Activated CD8-positive, alpha-beta memory T cell treated with anti-CD3 and anti-CD28 coated beads, Interleukin-2, amount 10 ng/mL, durations not matched to agents 7 days and 5 days (primary cell): ENCODE measurements at places on chromosomes 7 and 10. TPM values are rescaled to one million over a fixed set of nuclear protein-coding genes. Genes with fewer than 3 reads are reported as not detected.
A peak's percentile ranks its signal among the peaks of the same experiment; 100 is the strongest.

DNA sequence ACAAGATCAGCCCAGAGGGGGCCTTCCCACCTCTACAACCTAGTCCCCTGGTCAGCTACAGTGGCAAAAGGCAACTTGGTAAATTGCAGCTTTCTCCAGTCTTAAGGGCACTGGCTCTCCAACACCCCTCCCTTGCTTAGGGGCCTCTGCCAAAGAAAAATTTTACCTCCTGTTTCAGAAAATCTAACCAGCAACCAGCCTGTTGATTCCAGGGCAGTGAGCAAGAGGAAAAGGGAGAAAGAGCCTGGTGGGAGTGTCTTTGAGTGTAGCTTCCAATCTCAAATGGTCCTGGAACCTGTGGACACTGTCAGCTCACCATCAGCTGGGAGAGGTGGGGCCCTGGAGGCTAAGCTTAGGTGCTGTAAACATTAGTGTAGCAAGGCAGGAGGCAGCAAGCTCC, 22.9 kb downstream of the ACTR1A start:
- DNase-seq, result no peak

GRCh38 chr7:14073543-14073942, 84.1 kb upstream of the ETV1 start:
- DNase-seq, result no peak

IDE gene
- total RNA-seq, result 25.9 TPM

DNA sequence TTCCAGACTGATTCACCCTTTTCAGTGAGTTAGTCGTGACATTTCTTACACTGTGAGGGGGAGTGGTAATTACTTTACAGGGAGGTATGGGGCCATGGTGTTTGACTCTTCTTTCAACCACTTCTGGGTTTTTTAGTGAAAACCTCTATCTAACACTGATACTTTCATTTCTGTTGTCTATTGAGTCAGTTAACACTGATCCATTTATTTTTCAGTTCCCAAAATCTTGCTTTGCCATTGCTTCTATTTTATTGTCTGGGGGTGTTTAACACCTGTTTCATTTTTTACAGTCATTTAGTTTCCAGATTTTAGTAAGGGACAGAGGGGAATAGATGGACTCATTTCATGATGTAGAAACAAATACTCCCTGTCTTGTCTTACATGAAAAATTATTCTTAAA, 61.5 kb downstream of the HELLS start:
- DNase-seq, result no peak

DNA sequence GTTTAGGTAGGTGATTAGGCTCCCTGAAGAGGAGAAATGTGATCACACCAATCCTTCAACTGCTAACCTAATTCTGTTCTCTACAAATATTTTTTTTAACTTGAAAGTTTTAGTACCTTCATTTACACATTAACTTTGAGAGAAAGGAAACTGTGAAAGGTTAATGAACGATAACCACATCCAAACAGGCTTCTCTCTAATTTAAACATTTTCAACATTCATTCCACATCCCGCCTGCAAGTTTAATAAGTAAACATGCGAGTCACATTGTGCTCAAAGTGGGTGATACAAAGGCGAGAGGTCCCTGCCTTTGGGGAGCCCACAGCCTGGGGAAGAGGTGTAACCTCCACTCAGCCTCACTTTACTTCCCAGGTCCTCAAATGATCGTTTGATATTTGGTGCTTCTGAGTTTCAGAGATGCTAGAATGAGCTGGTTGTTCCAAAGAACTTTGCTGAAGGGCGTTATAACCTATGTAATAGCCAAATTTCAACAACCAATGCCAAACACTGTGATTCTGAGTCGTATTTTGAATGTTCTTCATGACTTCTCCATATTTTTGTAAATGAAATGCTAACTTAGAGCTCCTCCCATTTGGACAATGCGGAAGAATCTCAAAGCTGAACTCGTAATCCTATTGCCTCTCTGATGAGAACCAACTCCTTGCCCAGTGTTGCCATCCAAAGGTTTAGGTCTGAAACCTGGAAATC, 47.5 kb downstream of the DENND2A start:
- DNase-seq, result no peak

GRM3 gene
- total RNA-seq, result not detected

DNA sequence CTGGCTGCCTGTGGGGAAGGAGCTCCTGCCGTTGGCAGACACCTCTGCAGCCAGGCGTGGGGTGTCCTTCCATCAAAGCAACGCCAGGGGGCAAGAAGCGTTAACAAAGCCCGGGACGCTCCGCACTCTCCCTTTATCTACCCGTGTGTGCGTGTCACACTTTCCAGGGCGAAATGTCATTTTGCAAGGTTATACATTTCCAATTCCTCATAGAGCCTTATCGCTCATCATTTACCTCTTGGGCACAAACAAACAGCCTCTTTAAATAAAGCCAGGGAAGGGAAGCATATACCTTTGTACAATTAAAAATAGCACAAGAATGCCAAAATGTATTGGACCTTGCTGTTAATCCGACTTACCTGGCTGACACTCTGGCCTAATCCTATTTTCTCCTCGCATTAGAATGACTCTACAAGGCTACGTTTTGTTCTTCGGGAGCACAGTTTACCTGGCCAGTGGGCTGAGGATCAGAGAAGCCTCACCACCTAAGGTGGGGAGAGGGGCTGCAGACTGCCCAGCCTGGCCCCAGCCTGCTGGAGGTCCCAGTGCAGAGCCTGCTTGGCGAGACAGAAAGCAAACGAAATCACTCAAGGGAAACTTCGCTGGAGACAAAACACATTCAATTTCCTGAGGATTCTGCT, 77.6 kb upstream of the EN2 start:
- peak; percentile 81 for DNase-seq

GRCh38 chr7:35003679-35004303, 33.5 kb downstream of the DPY19L1 start:
- DNase-seq, result no peak

GRCh38 chr7:26305090-26305868, 13.6 kb downstream of the SNX10 start:
- DNase-seq, result no peak

- no peak for DNase-seq
These were observed 57.0 kb downstream of the KAT6B start for GRCh38 chr10:74883428-74883827.

CTAGE4 gene
- total RNA-seq, result 1.2 TPM

HOGA1 gene
- not detected for total RNA-seq

DNA sequence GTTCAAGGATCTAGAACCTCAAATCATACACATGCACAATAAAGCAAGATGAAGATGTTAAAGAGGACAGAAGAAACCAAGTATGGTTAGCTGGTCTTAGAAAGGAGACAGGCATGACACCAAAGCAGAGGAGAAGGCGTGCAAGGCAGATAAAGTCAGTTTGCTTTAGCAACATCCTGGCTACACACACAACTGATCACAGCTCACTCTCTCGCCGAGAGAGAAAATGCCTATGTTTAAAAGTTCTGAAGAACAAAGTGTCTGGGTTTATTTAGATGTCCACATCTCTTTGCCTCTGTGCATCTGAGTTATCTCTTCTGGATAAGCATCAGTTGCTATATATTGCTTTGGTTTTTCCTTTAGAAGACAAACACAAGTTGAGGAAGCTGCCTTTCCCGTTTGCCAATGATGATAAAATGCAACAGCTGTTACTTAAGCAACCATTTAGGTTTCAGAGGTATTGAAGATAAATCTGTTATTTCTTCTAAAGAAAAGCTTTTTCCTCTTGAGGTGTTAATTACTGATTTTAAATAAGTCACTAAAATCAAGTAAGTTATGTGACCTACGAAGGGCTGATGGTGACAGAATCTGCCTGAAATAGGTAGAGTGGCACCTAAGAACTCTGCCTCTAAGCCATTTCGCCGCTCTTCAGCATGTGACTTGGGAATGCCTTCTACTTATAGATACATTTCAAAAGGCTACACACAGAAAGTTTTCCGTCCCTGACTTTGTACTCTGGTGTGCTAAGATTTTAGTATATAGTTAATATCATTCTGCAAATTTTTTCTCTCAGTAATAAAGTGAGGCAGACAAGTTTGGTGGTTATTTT, 146.2 kb upstream of the ASAH2 start:
- peak; percentile 56 for DNase-seq

- no peak for DNase-seq
These were observed 946.3 kb downstream of the CNTNAP2 start for GRCh38 chr7:147062897-147063296.

GRCh38 chr7:125845686-125846085, 916.1 kb upstream of the POT1 start:
- DNase-seq, result no peak

GRCh38 chr7:44057849-44058758, 7.3 kb downstream of the PGAM2 start:
- DNase-seq, result no peak

GRCh38 chr10:42960491-42960990, 116.3 kb upstream of the RET start:
- DNase-seq, result peak; percentile 27

DNA sequence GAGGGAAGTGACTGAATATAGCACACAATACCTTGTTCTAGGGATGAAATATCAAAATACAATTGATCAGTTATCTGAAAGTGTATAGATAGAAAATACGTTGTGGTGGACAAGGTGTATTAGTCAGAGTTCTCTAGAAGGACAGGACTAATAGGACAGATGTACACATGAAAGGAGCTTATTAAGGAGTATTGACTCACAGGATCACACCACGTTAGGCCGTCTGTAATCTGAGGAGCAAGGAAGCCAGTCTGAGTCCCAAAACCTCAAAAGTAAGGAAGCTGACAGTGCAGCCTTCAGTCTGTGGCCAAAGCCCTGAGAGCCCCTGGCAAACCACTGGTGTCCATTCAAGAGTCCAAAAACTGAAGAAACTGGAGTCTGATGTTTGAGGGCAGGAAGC, 406.1 kb downstream of the MDFIC start:
- DNase-seq, result no peak

DNA sequence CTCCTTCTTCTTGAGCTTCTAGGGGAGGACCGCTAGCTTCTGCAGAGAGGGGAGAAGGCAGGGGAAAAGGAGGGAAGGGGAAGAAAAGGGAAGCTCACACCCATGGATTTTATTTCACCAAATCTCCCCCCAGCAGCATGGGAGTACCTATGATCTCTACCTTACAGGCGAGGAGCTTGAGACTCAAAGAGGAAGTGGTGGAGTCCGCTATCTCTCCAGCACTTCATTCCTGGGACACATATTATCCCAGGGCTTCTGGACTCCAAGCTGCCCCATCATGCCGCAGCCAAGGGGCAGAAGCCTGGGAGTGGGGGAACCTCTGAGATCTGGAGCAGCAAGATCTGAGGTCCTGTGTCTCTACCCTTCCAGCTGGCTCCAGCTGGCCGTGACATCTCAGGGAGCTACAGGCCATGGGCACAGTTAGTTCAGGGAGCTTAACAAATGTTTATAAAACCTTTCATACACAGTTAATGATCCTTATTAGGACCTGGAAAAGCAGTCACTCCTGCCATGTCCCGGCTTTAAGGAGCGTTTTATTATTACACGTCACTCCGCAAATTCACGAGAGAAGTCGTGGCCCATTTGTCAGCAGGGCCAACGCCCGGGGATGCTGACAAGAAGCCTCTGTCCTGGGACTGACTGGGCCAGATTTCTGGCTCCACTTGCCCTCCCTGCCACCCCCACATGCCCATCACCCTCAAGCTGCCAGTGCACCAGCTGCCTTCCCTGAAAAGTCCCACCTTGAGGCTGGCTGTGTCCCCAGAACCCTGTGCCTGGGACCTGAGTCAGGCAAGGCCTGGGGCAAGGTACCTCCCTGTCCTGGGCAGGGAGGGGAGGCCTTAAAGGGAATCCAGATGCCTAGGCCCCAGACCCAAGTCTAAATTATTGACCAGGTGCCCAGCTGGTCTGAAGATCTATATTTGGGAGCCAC, 132.1 kb upstream of the ZMIZ1 start:
- DNase-seq, result no peak

TRIM56 gene
- 68.2 TPM for total RNA-seq

DNA sequence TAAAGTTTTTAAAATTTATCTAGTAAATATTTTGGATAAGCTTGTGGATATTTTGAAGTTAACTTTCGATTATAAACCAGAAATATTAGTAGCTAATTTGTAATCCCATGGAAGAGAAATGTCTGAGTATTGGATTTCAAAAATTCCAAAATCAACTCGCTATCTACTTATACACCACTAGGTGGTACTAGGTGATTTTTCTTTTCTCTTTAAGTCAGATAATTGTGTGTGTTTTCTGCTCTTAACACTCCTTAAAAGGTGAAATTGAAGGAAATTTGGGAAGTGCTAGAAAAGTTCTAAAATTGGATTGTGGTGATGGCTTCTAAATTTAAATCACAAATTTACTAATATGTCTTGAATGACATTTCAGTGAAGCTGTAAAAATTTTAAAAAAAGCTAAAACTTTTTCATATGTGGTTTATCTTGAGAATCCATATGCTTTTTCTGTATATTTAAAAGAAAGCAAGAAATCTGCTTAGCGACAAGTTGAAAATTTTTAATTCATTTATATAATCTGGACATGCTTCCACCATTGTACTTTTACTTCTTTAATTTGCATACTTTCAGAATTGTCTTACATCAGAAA, 90.2 kb downstream of the IPMK start:
- no peak for DNase-seq

DNA sequence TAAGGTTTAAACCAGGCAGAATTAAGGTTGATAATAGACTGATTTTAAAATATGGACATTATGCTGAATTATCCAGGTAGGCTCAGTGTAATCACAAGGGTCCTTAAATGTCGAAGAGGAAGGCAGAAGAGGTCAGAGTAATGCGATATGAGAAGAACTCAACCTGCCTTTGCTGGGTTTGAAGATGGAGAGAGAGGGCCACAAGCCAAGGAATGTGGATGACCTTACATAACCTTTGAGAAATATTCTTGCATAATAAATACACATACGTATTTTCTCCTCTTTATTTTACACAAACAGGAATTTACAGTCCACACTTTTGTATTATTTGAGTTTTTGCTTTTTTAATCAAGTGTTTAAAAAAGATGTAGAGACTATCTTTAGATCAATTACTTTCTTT, 88.5 kb downstream of the ST7 start:
- no peak for DNase-seq

PRLHR gene
- total RNA-seq, result not detected

DNA sequence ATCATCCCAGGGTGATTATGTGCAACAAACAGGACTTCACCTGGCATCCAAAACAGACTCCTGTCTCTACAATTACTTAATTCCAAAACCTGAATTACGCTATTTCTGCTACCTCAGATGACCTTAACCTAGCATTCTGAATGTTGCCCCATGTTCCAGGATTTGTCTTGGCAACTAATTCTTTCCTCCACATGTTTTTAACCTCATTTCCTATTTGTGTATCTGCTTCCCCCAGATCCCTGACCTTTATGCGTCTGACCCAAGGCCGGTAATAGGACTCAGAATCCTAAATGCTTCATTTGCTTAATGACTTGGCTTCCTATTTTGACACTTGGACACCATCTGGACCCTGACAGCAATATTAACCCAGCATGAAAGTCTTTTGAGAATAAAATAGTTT, 8.7 kb upstream of the ING3 start:
- no peak for DNase-seq
